ENCODE measurements at places on chromosomes 5 and 9.

- DNase-seq = no peak
These were observed 338.1 kb upstream of the BRINP1 start for GRCh38 chr9:119707228-119707845.

GRCh38 chr5:62256161-62257019 lies 49.6 kb upstream of the KIF2A start:
- no peak for DNase-seq

DNA sequence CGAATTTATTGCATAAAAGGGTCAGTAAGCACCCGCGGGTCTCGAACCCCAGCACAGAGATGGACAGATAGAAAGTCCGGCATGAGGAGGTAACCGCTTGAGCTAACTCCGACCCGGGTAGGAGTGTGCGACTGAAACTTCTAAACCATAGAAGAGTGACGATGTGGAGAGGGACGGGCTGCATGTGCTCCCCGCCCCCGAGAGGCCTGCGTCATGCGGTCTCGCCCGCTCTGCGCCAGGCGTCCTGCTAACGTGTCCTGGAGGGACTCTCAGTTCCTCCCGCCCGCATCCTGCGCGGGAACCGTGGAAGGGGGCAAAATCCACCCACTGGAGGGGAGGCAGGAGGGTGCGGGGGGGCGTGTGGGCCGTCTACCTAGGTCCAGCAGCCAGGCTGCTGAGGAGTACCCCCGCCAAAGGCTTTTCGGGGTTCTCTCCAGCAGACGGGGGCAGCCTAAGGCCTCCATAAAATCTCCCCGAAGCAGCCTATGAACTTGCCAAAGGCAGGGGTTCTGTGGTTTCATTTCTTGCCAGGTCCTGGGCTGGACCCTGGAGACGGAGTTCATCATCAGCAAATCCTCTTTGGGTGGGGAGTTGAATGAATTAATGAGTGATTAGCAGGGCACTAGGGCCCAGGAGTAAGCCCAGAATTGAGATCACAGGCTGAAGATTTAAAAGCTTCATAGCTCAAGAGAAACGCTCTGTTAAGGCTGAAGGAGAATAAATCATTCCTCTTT lies 51.9 kb downstream of the TGFBI start:
- DNase-seq = no peak

DNA sequence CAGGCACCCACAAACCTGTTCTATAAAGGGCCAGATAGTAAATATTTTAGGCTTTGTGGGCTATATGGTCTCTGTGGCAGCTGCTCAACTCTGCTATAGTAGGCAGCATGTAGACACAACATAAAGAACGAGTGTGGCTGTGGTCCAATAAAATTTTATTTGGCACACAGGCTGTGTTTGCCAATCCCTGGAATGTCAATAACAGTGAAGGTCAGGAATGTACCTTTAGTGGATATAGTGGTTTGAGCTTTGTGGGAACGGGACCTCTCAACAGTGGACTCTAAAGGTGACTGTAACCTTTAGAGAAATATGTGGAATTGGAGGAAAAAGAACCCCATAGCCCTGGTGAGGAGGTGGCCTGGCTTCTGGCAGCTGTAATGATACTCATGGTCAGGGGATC lies 145.2 kb downstream of the MAST4 start:
- no peak for DNase-seq

GRCh38 chr5:179313849-179314521 lies 31.3 kb downstream of the ADAMTS2 start:
- DNase-seq = peak; percentile 56

DNA sequence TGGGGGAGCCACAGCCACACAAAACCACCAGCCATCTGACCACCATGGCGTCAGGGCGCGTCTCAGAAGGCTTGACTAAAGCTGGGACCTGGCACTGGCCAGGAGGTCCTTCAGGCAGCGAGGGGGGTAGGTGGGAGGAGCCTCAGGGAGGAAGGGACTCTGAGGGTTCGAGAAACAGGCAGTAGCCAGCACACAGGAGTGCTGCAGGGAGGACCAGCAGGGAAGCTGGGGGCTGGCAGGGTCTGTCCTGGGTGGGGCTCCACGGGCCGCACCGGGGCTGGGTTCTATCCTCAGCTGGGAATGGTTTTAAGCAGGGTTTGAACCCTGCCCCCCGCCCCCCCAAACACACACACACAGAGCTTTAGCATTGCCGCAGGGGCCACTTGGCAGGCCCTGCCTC lies 7.4 kb downstream of the FAM163B start:
- DNase-seq = no peak

DNA sequence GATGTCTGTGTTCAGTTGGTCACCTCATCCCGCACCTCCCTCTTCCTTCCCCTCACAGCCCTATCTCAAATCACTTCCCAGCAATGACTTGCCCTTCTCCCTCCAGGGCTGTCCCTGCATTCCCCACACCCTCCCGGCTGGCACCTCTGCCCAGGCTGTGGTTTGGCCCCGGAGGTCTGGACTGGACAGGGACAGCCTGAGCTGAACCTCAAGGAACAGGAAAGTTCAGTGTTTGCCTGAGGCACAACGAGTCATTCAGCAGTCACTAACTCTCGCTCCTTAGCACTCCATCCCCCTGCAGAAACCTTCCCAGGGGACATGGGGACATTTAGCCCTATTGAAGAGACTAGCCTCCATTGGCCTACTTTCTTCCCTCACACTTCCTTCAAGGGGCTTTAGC lies 58.3 kb upstream of the MAP3K1 start:
- DNase-seq = no peak

- DNase-seq = no peak
These were observed 227.8 kb upstream of the TRPM3 start for GRCh38 chr9:71349218-71349617.

DNA sequence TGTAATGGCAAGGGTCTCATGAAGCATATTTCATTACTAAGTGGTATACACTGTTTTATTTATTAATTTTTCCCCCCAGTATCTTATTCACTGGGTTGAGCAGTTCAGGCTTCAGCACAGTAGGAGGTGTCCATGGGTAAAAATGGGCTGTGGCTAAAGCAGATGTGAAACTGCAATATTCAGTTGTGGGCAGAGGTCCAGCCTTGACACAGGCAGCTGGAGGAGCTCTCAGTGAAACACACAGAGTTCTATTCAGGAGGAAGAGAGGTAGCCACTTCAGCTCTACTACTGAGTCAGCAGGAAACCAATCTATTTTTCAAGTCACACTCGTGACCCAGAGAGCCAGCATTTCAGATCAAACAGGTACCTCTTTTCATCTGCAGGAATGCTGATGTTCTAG lies 418.3 kb downstream of the CDH10 start:
- no peak for DNase-seq

DNA sequence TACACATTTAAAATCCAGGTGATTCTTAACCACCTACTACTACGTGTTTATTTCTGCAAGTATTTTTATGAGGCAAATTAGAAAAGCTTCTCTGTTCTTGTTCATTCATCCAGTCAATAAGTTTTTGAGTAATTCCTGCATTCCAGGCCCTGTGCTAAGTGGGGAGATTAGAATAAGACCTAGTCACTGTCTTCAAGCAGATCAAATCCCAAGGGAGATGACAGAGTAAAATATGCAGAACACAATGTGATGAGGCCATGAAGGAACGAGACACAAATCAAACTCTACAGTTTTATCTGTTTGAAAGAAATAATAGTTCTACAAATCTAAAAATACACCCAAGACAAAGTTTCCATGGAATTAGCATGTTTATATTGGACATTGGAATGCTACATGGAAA lies 158.8 kb downstream of the CEP120 start:
- DNase-seq = no peak

- DNase-seq = no peak
These were observed 787.3 kb upstream of the WWC1 start for GRCh38 chr5:167503926-167504720.

GRCh38 chr9:84111726-84112125 lies 131.1 kb downstream of the RMI1 start:
- DNase-seq = no peak

- no peak for DNase-seq
These were observed 22.1 kb upstream of the MARCHF6 start for GRCh38 chr5:10331341-10331796.

- no peak for DNase-seq
These were observed 200.0 kb downstream of the FGF10 start for GRCh38 chr5:44189255-44189654.

DNA sequence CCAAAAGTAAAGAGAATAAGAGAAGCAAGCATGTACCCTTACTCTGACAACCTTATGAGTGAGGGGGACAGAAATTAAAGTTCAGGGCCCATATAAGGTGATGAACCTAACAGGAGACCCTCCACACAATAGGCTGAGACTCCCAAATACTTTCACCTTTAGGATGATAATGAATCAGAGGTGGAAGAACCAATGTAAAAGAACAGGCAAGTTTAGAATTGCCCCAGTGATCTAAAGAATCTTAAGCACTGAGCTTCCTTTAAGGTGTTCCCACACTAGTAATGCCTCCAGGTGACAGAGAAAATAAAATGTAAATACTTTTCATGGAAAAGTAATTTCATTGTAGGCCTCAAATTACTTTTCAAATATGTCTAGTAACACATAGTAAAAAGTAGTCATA lies 8.2 kb upstream of the FAM151B start:
- no peak for DNase-seq

DNA sequence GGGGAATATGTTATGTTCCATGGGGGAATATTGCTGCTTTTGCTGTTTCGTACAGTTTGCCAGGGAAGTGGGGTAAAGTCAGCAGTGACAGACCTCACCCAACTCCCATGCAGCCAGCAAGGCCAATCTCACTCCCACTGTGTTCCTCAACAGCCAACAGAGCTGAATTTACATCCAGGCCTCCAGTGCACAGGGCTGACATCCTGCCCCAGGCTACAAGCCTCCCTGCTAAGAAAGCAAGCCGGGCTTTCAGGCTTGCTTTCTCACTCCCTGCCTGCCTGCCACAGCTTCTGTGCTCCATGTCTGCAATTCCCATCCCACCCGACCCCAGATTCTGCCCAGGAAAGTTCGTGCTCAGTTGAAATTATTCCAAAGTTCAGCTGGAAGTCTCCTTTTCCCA lies 25.5 kb upstream of the SNCAIP start:
- no peak for DNase-seq

- no peak for DNase-seq
These were observed 59.7 kb downstream of the GNA14 start for GRCh38 chr9:77588271-77588937.

DNA sequence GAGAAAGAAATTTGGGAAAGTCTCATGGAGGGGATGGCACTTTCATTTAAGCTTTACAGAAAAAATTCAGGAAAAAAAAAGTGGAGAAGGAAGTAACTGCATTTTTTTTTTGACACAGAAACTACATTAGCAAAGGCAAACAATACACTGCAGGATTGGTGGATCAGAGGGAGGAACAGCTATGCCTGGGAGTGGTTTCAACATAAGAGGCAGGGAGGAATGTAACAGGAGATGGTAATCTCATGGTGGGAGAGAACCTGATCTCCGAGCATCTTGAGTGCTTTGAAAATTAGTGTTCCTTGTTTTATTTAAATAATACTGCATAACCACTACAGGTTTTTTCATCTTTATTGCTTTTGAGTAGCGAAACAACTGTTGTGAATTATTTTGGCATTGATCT lies 249.4 kb downstream of the FAM170A start:
- no peak for DNase-seq

GRCh38 chr5:32489791-32490562 lies 45.4 kb upstream of the ZFR start:
- peak; percentile 42 for DNase-seq

DNA sequence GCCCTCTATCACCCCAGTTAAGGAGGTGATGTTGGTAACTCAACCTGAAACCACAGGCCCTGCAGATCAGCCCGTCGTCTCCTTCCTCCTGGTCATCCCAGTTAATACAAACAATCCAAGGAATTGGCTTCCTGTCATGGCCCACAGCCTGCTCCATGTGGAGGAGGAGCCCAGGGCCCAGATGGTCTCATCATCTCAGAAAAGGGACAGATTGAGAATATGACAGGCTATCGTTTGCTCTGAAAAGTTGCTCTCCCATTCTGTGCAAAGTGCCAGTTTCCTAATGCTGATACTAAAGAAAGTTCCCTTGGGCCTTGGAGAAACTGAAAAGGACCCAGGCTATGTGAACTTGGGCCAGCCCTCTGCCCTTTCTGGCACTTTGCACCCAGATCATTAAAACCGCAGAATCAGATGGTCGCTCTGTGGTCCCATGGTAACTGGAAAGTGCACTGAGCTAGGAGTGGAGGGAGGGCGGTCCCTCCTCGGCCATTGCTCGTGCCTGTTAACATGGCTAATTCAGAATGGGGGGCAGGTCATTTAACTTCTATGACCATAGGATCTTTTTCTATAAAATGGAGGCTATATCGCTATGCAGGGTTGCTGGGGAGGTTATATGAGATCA lies 675 bp upstream of the SPAAR start:
- DNase-seq = no peak

DNA sequence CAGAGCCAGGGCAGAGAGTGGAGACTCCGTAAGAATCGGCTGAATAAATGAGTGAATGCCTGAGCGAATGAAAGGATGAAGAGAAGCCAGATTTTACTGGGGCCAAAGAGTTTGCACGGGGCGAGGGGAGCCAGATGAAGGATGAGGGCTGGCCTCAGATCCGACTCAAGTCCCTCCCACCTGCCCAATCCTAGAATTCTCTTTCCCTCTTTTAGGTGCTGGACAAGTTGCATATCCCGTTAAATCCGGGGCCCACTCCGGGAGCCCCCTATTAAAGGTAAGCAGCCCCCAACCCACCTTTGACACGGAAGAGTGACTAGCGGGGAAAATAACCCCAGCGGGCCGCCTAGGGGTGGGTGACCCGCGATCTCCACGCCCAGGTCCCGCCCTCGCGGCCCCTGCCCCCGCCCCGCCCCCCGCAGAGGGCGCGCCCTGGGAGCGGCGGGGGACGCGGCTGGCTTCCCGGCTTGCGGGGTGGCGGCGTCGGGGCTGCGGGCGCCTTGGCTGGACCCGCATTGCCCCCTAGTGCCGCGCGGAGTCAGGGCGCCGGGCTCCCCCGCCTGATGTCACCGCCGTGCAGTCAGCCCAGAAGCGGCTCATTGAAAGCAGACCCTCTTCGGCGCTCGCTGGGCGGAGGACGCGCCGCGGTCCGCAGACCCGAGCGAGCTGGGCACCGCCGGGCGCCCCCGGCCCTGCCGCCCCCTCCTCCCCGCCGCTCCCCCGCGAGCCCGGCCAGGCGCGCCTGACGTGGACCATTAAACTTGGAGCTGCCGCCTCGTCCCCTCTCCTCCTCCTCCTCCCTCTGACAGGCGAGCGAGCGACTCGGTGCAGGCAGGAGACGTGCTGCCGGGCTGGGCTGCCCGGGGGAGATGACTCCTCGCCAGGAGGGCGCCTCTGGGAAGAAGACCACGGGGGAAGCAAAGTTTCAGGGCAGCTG lies at the start of gene ADRA1B:
TSS of gene ADRA1B (plus strand) at position 579 of the 937 bp plus-strand sequence. CDS start 424 bp downstream, outside the sequence.
- DNase-seq = peak; percentile 50

DNA sequence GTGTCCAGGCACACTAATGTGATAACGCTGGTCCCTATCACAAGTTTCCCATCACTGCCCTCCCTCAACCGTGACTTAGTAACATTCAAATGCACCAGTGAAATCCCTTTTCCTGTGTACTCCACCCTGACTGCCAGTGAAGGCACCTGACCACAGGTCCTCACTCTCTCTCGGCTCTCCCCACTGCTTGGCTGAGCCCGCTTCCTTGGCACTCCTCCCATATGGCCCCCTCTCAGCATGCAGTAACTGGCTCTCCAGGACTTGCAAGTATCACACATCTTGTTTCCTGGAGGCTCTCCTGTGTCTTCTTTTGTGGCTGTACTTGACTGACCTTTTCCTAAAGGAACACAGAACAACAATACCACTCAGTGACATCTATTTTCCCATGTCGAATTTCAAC lies 292.0 kb upstream of the ZNF608 start:
- no peak for DNase-seq

Data from C1 segment of cervical spinal cord (tissue), 14 donors.